ENCODE measurements at places on chromosomes 12 and 14. TPM values are rescaled to one million over a fixed set of nuclear protein-coding genes. Genes with fewer than 3 reads are reported as not detected.

DNA sequence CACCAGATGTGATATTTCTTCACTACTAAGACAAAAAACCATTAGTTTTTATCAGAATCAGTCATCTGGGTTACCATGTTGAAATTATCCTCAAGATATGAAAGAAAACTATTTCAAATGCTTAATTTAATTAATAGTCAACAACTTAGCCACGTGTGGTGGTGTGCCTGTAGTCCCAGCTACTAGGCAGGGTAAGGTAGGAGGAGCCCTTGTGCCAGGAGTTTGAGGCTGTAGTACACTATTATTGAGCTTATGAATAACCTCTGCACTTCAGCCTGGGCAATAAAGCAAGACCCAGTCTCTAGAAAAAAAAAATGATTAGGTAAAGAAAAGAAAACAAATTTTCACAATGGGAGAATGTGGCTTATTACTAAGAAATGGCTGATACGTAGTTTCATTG is 33.4 kb downstream of the MRPL42 start:
- no peaks in the 10 kb centered on the region for H3K27me3 ChIP-seq
- no peak for DNase-seq
- H3K36me3 ChIP-seq, result peaks cover 20% of the 10 kb centered on the region
- no peak overlapping the region for H3K4me3 ChIP-seq
- H3K27ac ChIP-seq, result no peak overlapping the region
- H3K4me1 ChIP-seq, result no peaks in the 10 kb centered on the region

POTEM gene
- not detected for total RNA-seq

GRCh38 chr12:76927170-76927784 is 48.5 kb upstream of the CSRP2 start:
- H3K4me1 ChIP-seq, result no peaks in the 10 kb centered on the region
- H3K27ac ChIP-seq, result no peak overlapping the region
- no peaks in the 10 kb centered on the region for H3K27me3 ChIP-seq

PTPRB gene
- total RNA-seq, result 0.02 TPM

DNA sequence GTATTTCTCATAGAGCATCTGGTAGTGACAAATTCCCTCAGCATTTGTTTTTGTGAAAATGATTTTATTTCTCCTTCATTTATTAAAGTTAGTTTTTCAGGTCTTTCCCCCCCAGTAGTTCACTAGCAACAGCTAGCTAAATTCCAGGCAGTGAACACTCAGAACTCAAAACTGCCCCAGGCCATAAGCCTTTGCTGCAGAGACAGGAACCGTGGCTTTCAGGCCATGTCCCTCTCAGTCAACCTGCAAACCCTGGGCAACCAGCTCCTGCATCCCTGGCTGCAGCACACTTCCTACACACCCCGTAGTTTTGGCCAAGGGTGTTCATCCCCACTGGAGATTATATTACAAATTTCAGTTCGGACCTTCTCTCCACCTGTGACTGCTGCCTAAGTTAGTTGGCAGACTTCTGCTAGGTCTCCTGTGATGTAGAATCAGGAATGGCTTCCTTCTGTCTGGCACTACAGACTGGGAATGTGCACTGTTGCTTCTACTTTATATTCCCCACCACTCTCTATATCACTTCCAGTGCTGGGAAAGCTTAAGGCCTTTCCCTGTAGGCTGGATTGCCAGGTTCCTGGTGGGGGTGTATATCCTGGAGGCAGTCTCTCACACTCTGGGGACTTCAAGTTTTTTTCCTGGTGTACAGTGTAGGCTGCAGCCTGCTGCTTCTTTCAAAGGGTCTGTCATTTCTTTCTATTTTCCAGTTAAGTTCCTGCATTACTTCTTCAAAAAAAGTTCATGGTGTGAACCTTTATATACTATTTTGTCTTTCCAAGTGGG is 924.4 kb upstream of the LRFN5 start:
- H3K4me3 ChIP-seq, result no peak overlapping the region
- no peaks in the 10 kb centered on the region for H3K4me1 ChIP-seq
- H3K27ac ChIP-seq, result no peak overlapping the region
- DNase-seq, result no peak

GRCh38 chr14:52059649-52060048 is 9.2 kb downstream of the NID2 start:
- H3K4me1 ChIP-seq, result no peaks in the 10 kb centered on the region
- no peak overlapping the region for H3K4me3 ChIP-seq
- no peaks in the 10 kb centered on the region for H3K27me3 ChIP-seq

CAPZA3 gene
- not detected for total RNA-seq

- no peaks in the 10 kb centered on the region for H3K4me1 ChIP-seq
- no peak for DNase-seq
- H3K36me3 ChIP-seq, result no peaks in the 10 kb centered on the region
Measured at GRCh38 chr12:109153821-109154441, 37.5 kb downstream of the ACACB start.

- no peaks in the 10 kb centered on the region for H3K36me3 ChIP-seq
- 0 out of 2 replicates have a peak, but pooled peaks cover 2% of the 10 kb centered on the region for H3K4me1 ChIP-seq
- no peak overlapping the region for H3K27ac ChIP-seq
- H3K4me3 ChIP-seq, result no peak overlapping the region
- no peaks in the 10 kb centered on the region for H3K27me3 ChIP-seq
- DNase-seq, result no peak
Measured at GRCh38 chr12:71061451-71061850, 96.3 kb downstream of the TSPAN8 start.

Measured in SJCRH30 (cell line).